Epithelial cell of proximal tubule (primary cell): ENCODE measurements at places on chromosomes 16 and 17. TPM values are rescaled to one million over a fixed set of nuclear protein-coding genes. Genes with fewer than 3 reads are reported as not detected.

DNA sequence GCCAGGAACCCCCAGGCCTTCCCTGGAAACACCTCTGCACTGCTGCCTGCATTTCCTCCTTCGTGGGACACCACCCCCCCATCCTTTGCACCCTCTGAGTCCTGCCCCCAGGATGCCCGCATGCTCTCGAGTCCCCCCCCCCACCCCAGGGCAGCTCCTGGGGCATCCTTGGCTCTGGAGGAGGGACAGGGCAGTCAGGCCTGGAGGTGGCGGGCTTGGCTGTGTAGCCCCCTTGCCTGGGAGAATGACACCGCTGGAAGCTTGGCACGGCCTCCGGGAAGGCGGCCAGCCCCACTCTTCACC lies 98.9 kb upstream of the GSE1 start:
- no peak for DNase-seq

- DNase-seq: no peak
These were observed 59.2 kb downstream of the CYB5B start for GRCh38 chr16:69483611-69484010.

TMEM220 gene
- 1.9 TPM in 1 of 2 replicates, not detected in the other for total RNA-seq

C17orf78 gene
- total RNA-seq: not detected in 2 replicates

COX6A2 gene
- not detected in 2 replicates for total RNA-seq

- no peak for DNase-seq
These were observed 152.1 kb upstream of the CHMP6 start for GRCh38 chr17:80839511-80839941.

GRCh38 chr16:65658349-65658748 lies 536.5 kb upstream of the CDH11 start:
- no peak for DNase-seq

DNA sequence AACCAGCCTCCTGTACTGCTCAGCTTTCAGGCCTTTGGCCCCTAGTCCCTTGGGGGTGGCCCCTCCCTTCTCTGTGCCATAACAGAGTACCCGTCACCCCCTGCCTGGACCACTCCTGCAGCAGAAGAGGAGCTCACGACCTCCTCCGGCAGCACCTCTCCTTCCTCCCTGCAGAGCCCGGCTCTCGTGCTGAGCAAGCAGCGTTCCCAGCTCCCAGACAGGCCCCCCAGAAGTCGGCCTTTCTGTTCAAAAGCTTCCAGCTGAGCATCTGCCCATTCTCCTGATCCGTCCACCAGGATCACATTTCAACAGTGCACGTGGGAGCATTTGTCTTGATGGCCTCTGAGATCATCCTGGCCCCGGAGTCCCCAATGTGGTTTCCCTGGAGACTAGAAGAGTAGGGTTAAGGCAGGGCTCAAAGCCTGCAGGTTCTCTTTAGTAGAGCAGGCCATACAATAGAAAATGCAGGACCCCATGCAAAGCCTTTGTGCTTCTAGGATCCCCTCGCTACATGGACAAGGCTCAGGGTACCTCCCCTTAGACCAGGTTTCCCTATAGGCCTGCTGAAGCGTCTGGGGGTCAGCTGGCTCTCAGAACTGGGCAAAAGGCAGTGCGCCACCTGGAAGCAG lies 35.6 kb downstream of the NLRC3 start:
- no peak for DNase-seq

DNA sequence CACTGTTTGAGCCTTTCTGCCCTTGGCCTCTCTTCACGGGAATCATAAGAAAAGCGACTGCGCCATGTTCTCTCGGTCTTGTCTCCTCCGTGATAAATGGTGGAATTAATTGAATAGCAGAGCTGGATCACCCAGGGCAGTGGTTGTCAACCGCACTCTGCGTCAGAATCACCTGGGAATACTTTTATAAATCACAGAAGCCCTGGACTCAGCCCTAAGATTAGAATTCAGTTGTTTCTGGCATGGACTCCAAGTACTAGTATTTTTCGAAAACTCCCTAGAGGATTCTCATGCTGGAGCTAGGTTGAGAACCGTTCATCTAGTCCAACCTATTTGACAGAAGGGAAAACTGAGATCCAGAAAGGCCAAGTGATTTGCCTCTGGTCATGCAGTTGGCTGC lies 64.1 kb downstream of the SPACA3 start:
- no peak for DNase-seq

GRCh38 chr17:78240839-78241238 lies 9.4 kb downstream of the TMEM235 start:
- no peak for DNase-seq

PAQR4 gene
- total RNA-seq: 33.4 and 36.0 TPM in 2 replicates

MT3 gene
- 1.0 and 5.1 TPM in 2 replicates for total RNA-seq

- no peak for DNase-seq
These were observed 1.9 kb downstream of the CDH11 start for GRCh38 chr16:65119901-65120401.

ITGA2B gene
- total RNA-seq: 0.14 and 0.81 TPM in 2 replicates

DNA sequence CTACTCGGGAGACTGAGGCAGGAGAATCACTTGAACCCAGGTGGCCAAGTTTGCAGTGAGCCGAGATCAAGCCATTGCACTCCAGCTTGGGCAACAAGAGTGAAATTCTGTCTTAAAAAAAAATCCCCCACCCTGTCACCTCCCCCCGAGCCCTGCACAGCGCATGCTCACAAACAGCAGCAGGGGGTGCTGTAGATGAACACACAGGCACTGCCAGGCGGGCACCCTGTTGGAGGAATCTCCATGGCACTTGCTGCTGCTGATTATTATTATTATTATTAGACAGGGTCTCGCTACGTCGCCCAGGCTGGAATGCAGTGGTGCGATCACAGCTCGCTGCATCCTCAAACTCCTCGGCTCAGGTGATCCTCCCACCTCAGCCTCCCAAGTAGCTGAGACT lies 24.6 kb downstream of the FZD2 start:
- no peak for DNase-seq

DNA sequence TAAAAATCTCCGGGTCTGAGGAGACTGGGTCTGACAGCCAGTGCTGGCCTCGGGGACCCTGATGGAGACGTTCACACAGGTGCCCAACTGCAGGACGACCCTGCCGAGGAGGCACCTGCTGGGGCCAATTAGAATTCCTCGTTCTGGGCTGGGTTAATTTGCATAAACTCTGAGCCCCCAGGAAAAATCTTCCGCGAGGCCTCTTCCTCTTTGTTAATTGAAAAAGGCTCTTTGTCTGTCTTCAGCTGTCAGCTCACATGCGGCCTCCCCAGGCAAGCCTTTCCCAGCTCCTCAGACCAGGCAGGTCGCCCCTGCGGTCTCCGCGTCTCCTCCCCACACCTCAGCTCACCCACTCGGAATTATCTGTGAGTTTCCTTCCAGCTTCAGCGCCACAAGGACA lies 400.2 kb downstream of the SEC14L1 start:
- DNase-seq: no peak

ST6GALNAC1 gene
- 0.36 and 0.52 TPM in 2 replicates for total RNA-seq

DNA sequence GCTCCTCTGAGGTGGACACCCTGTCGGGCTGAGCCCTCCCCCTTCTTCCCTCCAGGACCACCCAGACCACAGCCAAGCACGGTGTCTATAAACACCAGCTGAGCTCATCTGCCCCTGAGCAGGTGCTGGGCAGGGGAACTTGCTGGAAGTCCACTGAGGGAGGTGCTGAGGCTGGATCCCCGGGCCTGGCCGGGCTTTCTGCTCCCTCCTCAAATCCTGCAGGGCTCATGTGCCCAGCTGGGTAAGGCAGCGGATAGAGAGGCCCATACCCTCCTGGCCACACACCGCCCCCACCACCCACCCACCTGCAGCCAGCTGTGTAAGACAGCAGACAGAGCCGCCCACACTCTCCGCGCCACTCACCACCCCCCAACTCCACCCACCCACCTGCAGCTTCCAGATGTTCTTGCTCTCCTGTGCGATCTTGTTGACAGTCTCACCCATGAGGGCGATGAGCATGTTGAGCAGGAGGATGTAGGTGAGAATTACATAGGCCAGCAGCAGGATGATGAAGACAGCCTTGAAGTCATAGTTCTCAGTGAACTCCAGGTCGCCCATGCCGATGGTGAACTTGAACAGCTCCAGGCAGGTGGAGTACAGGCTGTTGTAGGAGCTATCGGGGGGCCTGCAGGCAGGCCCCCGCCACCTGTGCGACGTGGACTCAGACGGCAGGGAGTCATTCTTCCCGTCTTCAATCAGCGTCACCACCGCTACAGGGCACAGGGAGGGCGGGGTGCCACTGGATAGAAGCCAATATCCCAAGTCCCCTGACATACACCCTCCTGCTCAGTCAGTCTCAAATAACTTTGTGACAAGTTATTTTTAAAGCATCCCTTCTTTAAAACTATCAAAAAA lies 15.9 kb upstream of the TRPV3 start:
- no peak for DNase-seq

- DNase-seq: no peak
These were observed 89.1 kb downstream of the KATNIP start for GRCh38 chr16:27638833-27639560.

GRCh38 chr17:15432807-15433611 lies 34.4 kb downstream of the CDRT4 start:
- no peak for DNase-seq

DPEP3 gene
- total RNA-seq: not detected in 2 replicates

- no peak for DNase-seq
These were observed 5.0 kb upstream of the CACNG5 start for GRCh38 chr17:66829883-66830282.

- DNase-seq: no peak
These were observed 123.1 kb downstream of the LYRM1 start for GRCh38 chr16:21023509-21024202.

DNA sequence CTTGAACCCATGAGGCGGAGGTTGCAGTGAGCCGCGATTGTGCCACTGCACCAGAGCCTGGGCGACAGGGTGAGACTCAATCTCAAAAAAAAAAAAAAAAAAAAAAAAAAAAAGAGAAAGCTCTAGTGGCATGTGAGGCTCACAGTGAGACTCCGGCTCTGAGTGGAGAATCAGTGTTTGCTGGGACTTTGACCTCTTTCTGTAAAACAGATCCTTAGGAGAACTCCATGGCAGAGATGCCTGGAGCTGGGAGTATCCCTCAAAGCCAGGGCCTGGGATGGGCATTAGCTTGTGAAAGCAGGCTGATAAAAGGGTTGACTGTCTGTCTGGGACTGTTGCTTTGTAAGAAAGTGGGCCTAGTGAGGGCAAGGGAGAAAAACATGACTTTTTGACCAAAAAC lies 46.4 kb downstream of the ZNF207 start:
- no peak for DNase-seq

GRCh38 chr17:19904924-19905323 lies 37.2 kb upstream of the ULK2 start:
- DNase-seq: no peak

- no peak for DNase-seq
These were observed 160.8 kb downstream of the CA10 start for GRCh38 chr17:51997723-51998122.

- DNase-seq: no peak
These were observed 212.2 kb downstream of the AATF start for GRCh38 chr17:37160944-37161343.

- no peak for DNase-seq
These were observed 1.4 kb downstream of the RAP1GAP2 start for GRCh38 chr17:2797637-2798036.

SLC7A6 gene
- total RNA-seq: 10.6 and 25.3 TPM in 2 replicates

GRCh38 chr16:35298460-35299243 lies 1839.2 kb downstream of the TP53TG3F start:
- DNase-seq: no peak

GRCh38 chr16:66802159-66802558 lies 775 bp upstream of the TERB1 start:
- no peak for DNase-seq

- no peak for DNase-seq
These were observed 47.9 kb downstream of the COPRS start for GRCh38 chr17:31811101-31811500.

DNA sequence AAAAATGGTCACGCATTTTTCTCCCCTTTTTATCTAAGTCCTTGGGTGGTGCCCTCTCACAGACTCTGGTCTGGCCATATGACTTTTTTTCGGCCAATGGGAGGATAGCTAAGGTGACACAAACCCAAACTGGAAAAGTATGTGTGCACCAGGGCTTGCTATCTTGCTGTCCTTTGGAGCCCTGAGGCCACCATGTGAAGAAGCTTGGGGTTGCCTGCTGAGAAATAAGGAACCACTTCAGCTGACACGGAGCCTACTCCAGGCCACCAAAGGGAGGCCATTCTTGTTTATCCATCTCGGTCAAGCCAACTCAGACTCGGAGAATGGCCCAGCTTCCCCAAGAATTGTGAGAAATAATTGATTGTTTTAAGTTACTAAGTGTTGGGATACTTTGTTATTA lies 111.4 kb upstream of the ZFHX3 start:
- DNase-seq: no peak

RFFL gene
- 17.7 and 31.5 TPM in 2 replicates for total RNA-seq

DNA sequence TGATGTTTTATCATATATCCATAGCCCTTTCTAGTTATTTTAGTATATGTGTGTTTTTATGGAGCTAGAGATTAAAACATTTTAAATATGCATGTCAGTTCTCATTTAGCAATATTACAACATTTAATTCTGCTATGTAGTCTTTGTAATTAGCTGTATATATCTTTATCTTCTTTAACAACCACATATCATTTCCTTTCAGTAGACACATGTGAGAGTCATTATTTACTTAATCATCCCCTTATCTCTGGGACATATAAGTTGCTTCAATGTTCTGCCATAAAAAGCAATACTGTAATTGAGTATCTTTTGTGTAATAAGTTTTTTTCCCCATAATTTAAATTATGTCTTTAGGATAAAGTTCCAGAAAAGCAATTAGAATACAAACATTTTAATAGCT lies 52.0 kb upstream of the CLEC3A start:
- no peak for DNase-seq

RNF157 gene
- 5.0 and 10.0 TPM in 2 replicates for total RNA-seq

DNA sequence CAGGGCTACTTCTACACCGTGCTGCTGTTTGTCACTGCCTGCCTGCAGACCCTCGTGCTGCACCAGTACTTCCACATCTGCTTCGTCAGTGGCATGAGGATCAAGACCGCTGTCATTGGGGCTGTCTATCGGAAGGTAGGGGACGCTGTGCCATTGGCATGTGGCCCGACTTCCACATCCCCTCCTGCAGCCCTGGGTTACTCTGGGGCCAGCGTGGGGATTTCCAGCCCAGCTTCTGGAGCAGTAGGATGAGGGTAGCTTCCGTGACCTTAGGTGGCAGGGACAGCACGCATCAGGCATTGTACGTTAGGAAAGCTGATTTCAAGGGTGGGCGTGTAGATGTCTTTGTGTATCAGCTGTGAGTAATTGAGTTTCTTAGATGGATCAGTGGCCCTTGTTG lies 96.5 kb downstream of the ABCC1 start:
- DNase-seq: no peak

DERL2 gene
- 21.4 and 65.6 TPM in 2 replicates for total RNA-seq

CCDC43 gene
- 26.3 and 37.4 TPM in 2 replicates for total RNA-seq
